ENCODE measurements at places on chromosomes 6 and 20.

DNA sequence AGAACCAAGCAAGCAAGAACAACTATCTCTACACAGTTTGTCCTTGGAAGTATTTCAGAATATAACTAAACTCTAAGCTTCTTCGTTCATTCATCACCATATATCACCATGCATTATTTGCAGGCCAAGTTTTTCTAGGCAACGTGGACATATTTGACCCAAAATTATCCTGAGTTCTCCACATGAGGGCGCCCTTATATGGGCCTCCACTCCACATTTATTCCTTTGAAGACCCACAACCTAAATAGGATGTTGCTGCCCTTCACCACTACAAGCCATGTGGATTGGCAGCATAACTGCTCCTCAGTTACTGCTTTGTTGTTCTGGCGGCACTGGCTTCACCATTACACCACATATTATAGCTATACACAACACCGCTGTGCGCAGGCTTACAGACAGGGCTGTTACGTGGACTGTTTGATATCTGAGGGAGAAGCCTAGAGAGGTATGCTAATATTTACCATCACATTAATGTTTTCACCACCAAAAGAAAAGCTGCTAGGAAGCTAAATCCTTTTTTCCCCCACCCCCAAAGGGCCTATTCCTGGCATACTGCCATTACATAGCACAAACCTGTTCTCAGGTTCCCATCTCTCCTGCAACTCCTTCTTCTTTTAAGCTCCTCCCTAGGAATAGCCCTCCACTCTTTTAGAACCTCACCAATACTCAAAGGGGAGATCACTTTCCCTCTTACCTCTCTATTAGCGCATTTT is 411.7 kb downstream of the C6orf118 start:
- no peak for DNase-seq

DNA sequence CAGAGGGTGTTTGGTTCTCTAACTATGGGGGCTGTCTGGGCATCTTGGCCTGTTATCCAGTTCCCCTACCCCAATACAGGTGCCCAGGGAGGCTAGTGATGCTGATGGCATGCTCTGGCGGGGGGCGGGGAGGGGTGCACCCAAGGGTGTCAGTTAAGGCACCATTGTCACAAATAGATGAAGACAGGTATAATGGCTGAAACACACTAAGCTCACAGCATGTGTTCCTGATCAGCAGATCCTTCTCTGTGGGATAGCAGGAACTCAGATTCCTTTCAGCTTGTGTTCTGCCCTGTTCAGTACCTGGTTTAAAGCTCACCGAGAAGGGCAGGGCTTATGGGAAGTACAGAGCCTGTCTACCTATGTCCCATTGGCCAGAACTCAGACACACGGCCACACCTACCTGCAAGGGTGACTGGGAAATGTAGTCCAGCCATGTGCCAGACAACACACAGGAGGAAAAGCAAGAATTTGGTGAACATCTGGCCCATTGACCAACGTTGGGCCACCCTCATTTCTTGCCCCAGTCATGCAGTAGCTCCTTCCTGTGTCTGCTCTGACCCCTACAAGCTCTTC is 3.4 kb upstream of the RSPO4 start:
- DNase-seq, result peak; percentile 41

GRCh38 chr6:45021676-45022075 is 306.5 kb upstream of the RUNX2 start:
- DNase-seq, result no peak

DNA sequence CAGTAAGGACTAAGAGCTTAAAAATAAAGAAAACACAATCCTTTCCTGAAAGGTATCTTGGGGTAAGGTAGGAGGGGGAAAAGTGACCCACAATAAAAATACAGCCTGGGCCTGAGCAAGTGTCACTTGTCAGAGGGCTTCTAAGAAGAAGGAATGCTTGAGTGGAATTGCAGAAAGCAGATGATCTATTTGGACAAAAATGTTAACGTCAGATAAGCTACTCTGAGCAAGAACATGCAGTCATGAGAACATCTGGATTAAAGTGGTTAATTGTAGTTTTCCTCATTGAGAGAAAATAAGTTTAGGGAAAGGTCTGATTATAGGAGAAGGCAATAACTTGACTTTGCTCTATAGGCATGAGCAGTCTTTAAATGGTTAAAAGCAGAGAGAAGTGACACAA is 581.9 kb downstream of the HTR1B start:
- no peak for DNase-seq

DNA sequence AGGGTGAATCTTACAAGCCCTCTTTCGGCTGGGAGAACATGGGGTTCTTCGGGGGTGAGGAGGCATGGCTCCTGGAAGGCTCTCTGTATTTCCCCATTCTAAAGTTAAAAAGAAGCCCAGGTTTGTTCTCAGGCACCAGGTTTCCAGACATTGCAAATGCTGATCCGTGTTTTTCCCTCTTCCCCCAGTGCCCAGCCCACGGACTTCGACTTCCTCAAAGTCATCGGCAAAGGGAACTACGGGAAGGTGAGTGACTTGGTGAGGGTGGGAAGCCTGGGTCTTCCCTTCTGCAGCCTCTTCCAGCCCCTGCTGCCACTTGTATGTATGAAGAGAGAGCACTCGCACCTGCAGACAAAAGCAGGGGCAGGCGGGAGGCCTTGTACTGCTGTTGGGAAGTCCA is 8.7 kb downstream of the SGK2 start:
- no peak for DNase-seq

DNA sequence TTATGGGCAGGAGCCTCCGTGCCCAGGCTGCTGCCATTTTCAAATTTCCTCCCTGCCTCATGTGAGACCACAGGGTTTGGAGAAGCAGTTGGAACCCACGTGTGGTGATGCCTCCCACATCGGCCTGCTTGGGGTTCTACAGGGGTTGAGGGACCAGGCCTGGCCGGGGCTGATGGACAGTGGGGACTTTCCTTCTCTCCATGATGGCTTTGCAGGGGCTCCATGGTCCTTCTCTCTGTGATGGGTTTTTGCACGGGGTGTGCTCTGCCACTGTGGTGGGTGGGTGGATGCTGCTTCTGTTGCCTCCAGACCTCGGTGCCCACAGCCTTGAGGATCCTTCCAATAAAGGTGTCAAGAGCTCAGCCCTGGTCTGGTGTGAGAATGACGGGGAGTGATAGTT is 54.4 kb downstream of the ADNP start:
- no peak for DNase-seq

DNA sequence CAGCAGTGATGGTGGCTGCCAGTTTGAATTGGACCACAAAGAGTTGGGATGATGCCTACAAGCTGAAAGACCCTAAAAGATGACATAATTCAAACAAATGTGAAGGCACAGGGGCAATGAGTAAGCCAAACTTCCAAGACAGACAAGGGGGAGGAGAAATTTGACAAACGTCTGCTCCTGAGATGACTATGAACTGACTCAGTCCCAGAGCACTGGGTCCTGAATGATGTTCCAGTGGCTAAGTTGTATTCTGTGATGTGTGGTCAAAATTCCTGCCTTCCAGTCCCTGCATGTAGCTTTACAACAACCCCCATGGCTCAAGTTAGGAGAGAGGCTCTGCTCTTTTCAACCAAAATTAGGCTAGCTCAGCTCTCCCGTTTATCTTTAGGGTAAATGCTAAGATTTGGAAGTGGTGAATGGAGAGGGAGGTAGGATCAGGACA is 86.1 kb upstream of the SIRPA start:
- no peak for DNase-seq

- DNase-seq, result no peak
Measured at GRCh38 chr6:139515511-139515910, 141.1 kb upstream of the CITED2 start.

GRCh38 chr6:147381712-147382111 is 126.8 kb upstream of the SAMD5 start:
- no peak for DNase-seq

GRCh38 chr6:25280344-25281074 is 1.3 kb downstream of the CARMIL1 start:
- no peak for DNase-seq

GRCh38 chr6:3355011-3355357 is 96.2 kb downstream of the PSMG4 start:
- no peak for DNase-seq

GRCh38 chr20:10780901-10781300 is 107.1 kb upstream of the JAG1 start:
- no peak for DNase-seq

Measured in right forelimb (tissue), 1 donor.